ENCODE measurements at places on chromosomes 16 and 17. TPM values are rescaled to one million over a fixed set of nuclear protein-coding genes. Genes with fewer than 3 reads are reported as not detected.

The TBC1D3E gene
- not detected for total RNA-seq

The CCDC200 gene
- not detected for total RNA-seq

GRCh38 chr17:81961087-81961511 is at the start of gene NOTUM:
TSS of gene NOTUM (minus strand) at chr17:81961187. CDS start at chr17:81960909, 278 bp downstream.
- DNase-seq, result no peak

GRCh38 chr17:75476271-75476671 is 19.8 kb downstream of the TMEM94 start:
- no peak for DNase-seq

- no peak for DNase-seq
Observed at GRCh38 chr17:77619851-77620250, 338.7 kb upstream of the TNRC6C start.

DNA sequence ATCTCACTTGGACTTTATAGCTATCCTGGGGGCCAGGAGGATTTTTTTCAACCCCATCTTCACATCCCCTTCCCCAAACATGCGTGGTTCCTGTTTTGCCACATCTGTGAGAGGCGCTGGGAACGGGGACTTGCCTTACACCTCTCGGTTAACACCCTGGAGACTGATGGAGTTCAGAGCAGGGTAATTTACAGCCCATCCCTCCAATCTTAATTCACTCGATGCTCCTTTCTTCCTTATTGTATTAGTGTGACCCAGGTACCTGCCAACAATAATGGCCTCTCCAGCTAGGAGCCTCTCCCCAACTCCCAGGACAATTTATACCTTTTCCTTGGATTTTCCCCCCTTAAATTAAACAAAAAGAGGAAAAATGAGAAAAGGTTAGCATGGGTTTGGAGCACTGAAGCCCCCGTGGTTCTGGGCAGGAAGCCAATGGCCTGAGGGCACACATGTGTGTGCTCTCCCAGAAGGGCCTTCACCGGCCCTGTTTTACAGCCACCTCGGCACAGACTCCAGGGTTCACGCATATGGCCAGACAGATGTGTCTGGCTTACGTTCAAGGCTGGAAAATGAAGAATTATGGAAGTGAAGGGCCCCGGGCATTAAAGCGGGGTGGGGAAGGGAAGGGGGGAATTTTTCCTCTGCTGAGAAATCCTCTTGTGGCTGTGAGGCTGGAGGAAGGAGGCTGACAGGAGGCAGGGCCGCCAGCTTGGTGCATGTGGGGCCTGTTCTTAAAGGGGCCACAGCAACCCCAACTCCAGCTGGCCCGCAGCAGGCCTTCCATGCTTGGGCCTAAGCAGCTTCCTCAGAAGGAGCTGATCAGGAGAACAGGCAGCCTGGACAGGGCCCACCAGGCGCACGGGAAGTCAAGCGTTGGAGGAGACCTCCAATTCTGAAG is 21.4 kb downstream of the HIC1 start:
- DNase-seq, result no peak

GRCh38 chr17:78804777-78805176 is 22.7 kb upstream of the CYTH1 start:
- no peak for DNase-seq

The KRT17 gene
- total RNA-seq, result 14.8 TPM

The CBFA2T3 gene
- total RNA-seq, result 32.8 TPM

Data from ascending aorta (tissue), 2 donors.